ENCODE measurements at places on chromosomes 11 and 22.

GRCh38 chr11:46991391-46991790, 54.8 kb downstream of the CSTPP1 start:
- DNase-seq, result no peak

- no peak for DNase-seq
Observed at GRCh38 chr11:66523611-66524010, 13.2 kb downstream of the BBS1 start.

DNA sequence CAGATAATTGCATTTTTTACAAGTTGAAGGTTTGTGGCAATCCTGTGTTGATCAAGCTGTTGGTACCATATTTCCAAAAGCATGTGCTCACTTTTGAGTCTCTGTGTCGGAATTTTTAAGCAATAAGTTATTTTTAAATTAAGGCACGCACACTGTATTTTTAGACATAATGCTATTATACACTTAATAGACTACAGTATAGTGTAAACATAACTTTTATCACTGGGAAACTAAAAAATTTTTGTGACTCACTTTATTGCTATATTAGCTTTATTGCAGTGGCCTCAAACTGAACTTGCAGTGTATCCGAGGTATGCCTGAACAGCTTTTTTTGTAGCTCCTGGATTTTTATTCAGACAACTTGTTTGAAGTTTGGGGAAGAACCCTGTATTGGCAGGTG, 31.3 kb upstream of the RRM1 start:
- DNase-seq, result no peak

DNA sequence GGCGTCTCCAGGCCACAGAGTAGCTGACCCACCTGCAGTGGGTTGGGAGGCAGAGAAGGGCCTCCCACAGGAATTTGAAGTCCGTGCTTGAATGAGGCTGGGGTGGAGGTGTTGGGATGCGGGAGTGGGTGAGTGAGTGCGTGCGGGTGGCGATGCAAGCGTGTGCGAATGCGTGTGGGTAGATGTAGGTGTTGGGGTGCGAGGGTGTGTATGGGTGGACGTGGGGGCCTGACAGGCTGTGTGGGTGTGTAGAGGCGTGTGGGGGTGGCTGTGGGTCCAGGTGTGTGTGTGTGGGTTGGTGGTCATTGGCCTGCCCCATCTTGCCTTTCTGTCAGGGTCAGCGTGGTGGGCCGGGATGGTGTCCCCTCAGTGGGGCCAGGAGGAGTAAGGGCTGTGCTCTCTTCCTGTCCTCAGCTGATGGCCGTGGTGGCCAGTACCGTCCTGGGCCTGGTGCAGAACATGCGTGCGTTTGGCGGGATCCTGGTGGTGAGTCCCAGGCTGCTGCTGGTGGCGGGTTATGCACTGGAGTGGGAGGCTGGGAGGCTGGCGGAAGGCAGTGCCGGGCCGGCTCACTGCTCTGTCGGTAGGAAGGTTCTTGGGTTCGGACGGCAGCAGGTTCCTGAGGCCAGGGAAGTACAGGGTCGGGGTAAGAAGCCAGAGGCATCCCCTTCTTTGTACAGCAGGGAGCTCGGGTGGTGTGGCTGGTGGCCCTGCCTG, 35.0 kb downstream of the TPCN2 start:
- no peak for DNase-seq

DNA sequence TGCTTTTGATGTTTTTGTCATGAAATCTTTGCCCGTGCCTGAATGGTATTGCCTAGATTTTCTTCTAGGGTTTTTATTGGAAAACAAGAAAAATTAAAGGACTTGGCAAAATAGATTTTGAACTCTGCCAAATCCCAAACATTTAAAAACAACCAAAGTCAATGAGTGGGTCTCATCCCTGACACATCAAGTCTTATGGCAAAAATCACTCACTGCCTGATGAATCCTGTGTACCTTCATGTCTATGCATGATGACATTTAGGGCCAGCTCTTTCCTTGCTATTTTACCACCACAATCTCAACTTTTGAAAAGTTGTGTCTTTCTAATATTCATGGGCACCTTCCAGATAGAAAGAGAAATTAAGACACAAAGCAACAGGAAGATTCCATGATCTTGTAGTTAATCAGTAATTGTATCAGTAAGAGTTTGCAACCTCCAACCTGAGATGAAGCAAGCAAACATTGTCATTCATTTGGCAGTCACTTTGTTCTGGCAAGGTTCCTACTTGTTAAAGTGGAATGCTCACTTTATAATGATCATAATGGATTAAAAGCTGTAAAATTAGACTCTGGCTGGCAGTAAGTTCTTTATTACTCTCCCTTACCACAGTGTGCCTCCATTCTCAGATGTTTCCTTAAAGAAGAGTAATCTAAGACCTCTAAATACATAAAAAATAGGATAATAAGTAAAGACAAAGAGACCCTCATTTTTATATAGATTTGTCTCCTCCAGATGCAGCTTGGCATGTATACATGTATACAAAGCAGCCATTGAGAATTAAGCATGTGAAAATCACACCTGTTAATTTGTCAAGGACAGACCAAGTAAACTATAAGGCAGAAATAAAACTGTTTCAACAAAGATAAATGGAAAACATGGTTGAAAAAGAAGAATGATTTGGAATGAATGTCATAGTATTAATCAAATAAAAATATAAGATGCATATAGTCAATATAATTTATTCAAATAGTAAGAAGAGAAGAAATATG, 51.6 kb downstream of the ETS1 start:
- no peak for DNase-seq

- no peak for DNase-seq
Observed at GRCh38 chr11:69562816-69563215, 78.1 kb upstream of the CCND1 start.

DNA sequence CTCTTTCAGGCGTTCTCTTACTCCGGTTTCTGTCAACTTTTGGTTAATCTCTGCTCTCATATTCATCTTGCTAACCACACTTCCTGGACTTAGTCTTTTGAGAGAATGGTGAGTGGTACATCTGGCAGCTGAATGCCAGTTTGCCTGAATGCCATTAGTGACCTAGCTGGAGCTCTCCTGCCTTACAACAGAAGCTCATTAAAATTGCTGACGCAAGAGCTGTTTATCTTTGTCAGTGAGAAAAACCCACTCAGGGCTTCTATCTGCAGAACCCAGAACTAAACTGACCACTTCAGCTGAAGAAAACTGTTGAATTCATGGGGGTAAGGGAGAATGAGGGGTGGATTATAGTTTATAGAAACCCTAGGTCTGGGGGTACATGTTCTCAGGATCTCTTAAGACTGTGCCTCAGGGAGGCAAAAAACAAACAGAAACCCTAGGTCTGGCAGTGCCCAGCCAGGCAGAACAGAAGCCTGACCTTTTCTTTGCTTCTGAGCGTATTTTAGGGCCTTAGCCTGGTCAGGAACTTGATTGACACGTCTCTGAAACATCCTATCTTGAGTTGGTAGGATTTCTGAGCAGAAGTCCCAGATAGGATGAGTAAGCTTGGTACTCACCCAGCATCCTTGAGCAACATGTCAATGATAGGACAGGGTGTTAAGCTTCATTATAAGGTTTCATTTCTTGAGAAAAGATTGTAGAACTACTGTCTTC, 52.8 kb upstream of the YWHAH start:
- no peak for DNase-seq

GRCh38 chr11:71248251-71248570, 4.2 kb downstream of the SHANK2 start:
- no peak for DNase-seq

DNA sequence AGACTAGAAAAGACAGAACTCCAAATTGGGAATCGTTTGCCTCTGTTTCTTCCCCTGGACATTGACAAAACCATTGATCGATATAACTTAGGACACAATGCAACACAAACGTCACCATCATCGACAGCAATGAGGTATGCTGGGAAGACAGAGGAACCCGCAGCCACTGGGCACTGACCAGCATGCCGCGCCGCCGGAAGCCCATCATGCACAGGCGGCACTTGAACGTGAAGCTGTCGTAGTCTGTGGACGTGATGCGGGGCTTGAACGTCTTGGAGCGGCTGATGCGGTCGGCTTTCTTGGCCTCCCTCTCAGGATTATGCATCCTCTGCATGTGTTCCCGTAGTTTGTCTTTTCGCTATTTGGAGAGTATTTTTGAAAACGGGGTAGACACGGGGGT, 23.0 kb upstream of the NFRKB start:
- no peak for DNase-seq

DNA sequence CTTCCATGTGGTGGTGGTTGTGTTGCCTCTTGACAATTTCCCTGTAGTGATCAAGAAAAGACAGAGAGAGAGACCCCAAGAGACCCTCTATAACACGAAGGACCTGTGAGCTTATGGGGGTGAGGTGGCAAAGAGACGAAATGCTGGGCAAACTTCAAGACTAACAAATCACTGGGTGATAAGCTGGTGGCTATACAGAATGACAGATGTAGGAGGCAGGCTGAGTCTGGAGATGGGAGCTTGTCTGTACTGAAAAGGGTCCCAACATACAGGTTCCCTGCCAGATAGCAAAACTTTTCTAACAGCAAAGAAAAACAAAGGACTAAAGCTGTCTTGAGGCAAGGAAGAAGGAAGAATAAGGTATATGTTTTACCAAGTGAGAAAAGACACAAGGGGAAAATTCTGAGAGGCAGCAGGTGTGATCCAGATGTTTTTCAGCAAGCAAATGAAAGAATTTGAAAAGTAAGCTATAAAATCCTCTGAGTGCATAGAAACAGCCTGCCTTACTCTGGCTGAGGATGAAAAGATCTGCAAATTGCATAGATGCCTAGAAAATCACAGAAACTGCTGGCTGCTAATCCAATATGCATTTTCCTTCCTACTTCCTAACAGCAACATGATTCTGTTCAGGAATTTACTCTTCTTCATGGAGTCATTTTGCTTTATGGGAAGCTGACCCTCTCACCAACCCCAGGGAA, 21.9 kb upstream of the LYVE1 start:
- DNase-seq, result no peak

DNA sequence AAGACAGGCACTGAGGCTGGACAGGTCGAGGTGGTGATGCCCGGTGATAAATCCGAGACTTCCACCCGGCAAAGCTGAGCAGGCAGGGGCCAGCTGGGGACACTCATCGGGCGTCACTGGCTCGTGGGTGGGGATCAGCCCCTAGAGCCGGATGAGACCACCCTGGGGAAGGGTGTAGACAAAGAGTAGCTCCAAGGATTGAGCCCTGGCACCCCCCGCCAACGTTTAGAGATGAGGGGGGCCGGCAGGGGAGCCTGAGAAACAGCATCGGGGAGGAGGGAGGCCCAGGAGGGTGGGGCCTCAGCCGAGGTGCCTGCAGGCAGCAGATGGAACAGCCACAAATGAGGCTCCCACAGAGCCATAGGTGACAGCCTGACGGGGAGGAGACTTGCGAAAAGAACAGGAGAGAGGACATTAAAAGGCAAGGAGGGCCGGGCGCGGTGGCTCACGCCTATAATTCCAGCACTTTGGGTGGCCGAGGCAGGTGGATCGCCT, 27.4 kb upstream of the CBX7 start:
- peak; percentile 31 for DNase-seq

DNA sequence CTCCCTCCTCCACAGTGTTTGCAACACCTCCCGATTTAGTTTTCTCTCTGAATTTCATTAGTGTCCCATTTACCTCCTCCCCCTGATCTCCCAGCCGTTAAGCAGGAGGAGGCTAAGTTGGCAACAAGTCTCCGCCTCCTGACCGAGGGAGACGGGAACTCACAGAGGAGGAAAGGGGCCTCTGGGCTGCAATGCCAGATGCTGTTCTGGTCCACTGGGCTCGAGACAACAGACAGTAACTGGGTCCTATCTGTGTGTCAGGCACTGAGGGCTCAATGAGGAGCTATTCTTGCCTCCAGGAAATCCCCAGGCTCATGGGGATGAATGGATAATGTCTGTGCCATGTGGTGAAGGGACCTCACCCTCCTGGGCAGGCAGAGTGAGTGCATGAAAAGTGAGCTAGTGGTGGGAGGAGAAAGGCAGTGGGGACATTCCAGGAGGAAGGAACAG, 228.1 kb downstream of the TENM4 start:
- no peak for DNase-seq

GRCh38 chr11:58058276-58059006, 27.7 kb downstream of the OR6Q1 start:
- no peak for DNase-seq

DNA sequence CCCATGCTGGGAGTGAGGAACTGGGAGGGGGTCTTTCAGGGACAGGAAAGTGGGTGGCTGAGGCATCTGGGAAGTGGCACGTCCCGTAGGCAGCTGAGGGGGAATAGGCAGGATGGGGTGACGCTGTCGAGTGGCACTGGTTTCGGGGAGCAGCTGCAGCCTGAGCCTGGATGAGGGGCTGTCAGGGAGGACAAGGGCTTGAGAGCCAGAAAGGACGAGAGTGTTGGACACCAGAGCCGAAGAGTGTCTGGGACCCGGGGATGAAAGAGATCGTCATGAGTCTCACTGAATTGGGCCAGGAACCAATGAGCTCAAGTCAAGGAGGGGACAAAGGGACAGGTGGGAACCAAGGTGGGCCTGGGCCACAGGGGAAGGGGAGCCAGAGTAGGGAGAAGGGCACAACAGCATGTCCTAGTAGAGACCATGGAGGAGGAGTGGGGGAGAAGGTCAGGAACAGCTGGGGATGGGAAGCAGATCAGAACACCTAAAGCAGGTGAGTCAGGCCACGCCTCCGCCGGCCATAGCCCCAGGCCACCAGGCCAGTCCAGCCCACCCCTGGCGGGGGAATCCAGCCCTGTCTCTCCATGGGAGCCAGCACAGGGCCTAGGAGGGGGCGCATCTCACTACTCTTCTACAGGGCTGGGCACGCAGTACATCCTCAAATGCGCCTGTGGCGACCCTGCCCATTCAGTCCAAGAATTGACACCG, 4.2 kb downstream of the RAB3IL1 start:
- DNase-seq, result peak; percentile 36

DNA sequence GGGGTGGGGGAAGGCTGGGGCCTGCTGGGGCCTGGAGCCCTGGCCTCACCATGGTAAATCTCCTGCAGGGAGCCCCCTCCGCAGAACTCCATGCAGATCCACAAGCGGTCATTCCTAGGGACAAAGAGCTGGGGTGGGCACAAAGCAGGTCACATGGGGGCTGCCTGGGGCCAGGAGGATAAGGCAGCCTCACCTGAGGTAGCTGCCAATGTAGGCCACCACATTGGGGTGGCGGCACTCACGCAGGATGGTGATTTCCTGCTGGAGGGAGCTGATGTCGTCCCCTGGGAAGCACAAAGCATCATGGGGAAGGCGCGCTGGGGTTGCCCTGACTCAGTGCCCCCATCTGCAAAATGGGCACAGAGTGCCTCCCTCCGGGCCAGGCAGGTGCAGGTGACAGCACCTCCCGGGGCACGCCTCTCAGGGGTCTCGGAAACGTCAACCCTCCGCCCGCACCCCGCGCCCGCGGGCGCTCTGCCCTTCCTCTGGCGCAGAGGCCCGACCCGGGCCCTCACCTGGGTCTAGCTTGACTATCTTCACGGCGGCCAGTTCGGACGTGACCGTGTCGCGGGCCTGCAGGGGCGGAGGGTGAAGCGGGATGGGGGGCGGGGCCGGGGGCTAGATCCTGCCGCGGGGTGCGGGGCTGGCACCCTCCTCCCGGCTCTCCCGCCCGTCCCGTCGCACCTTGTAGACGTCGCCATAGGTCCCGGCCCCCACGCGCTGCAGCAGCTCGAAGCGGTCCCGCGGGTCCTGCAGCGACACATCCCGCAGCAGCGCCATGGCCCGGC, 450 bp downstream of the MAP4K2 start:
- no peak for DNase-seq

- no peak for DNase-seq
Observed at GRCh38 chr11:102117472-102118113, 7.3 kb downstream of the YAP1 start.

- DNase-seq, result peak; percentile 11
Observed at GRCh38 chr11:3166268-3167142, 1.4 kb upstream of the OSBPL5 start.

GRCh38 chr11:72066855-72067254, 13.5 kb downstream of the NUMA1 start:
- no peak for DNase-seq

Measured in ovary (tissue), 10 donors.